ENCODE measurements at places on chromosomes 16 and 17.

DNA sequence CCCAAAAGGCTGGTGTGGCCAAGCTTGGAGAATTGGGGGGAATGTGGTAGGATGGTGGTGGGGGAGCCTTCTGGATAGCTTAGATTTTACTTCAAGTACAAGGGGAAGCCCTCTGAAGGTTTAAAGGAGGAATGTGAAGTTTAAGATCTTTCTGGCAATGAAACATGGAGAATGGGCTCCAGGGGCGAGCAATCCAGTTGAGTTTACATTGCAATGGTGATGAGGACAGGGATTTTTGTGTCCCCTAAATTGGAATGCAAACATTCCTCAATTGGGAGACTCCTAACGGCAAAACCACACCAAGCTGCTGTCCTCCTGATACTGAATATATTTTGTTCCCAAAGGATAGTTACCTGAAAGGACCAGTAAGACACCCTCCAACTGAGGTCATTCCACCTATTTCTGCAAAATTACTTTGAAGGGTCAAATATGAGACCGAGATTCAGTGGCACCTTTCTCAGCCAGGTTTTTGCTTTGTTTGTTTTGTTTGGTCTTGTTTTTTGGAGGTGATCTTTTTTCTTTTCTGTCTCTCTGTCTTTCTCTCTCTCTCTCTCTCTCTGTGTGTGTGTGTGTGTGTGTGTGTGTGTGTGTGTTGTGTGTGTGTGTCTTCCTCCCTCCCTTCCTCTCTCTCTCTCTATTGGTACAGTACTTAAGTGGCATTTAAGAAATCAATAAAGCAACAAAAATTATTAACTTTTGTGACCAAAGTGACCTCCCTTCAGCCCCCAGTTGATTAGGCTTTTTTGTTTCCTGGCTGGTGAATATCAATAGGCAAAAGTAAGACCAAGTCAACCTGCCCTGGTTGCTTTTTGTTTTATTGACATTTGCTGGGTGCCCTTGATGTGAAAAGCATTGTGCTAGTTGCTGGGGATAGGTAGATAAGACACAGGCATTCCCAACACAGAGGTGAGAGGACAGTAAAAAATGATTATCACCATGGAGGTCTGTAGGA, 16.4 kb upstream of the TAT start:
- no peak for ATAC-seq

- no peak for ATAC-seq
These were observed 151.8 kb downstream of the PITPNC1 start for GRCh38 chr17:67528751-67529436.

DNA sequence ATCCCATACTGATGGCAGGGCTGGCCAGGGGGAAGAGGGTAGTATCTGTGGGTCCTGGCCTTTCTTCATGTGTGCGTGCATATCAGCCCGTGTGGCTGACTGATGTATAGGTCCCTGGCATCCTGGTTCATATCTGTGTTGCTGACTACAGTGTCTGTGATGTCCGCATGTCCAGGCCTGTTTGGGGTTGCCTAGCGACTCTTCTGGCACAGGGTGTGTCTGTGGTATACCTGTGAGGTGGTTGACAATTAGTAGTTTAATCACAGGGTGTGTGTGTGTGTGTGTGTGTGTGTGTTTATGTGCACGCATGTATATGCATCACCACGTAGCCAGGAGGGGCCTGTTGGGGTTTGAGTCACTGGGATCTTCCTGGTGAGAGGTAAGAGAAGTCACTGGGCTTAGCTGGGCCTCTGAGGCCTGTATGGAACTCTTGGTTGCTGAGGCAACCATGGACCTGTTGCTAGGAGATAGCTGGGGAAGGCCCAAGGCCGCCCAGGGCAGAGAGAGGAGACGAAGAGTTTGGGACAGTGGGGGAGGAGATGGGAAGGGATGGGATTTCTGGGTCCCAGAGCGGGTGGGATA, 603 bp upstream of the TMEM95 start:
- ATAC-seq, result peak; percentile 59

- ATAC-seq, result no peak
These were observed 93.1 kb downstream of the RTN4RL1 start for GRCh38 chr17:1931844-1932579.

DNA sequence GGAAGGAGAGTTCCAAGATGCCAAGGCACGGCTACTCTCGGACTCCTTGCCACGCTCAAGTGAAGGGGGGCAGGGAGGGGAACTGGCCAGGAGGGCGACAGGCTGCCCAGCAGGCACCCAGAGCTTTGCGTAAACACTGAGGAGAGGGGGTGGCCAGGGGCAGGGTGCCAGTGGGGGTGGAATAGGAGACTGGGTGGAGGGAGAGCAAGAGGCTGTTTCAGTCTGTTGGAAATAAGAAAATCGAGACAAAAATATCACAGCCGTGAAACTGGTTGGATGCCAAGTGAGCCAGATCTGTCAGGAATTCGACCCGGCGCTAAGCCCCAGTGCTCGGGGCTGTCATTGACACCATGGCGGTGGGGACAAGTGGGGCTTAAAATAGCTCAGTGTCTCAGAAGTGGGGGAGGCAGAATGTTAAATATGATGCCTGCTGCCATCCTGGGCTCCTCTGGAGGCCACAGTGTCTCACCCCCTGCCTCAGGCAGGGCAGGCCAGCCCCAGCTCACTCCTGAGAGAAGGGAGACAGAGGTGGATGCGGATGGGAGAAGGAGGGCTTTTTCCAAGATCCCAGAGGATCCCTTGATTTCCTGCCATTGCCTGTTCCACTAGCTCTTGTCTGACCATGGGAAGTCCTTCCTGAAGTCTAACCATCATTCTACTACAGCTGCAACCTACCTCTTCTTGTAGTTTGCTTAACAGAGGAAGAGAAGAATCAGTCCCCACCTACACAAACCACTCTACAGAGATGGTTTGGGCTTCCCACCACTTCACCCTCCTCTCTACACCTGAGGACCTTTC, 9.5 kb downstream of the PNMT start:
- ATAC-seq, result no peak

DNA sequence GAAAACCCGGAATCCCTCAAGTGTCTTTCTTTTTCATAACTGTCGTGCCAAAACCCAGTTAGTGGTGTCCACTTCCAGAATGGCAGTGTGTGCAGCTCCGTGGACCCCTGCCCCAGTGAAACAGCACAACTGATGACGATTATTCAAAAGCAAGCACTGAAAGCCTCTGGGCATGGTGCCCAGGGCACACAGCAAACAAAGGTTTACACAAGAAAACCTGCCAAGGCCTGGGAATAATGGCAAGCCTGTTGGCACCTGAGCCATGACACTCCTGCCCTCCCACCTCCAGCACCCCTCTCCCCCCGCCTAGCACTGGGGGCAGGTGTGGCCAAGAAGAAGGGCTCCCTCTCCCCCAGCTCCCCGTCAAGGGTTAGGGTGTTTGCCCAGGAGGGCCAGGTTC, 2.8 kb downstream of the PKMYT1 start:
- no peak for ATAC-seq

DNA sequence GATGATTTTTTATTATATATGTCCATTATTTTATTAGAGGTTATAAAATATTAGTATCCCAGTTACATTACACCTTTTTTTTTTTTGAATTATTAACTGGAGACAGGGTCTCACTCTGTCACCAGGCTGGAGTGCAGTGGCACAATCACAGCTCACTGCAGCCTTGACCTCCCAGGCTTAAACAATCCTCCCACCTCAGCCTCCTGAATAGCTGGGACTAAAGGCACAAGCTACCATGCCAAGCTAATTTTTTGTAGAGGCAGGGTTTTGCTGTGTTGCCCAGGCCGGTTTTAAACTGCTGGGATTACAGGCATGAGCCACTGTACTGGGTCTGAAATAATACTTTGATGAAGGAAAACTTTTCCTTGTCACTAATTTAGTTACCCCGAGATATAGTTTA, 63.6 kb downstream of the VMP1 start:
- no peak for ATAC-seq

GRCh38 chr16:81553080-81553813, 108.6 kb downstream of the CMIP start:
- ATAC-seq, result no peak

- peak; percentile 20 for ATAC-seq
These were observed 29.4 kb downstream of the TBCD start for GRCh38 chr17:82780971-82781893.

GRCh38 chr17:71926746-71927398, 193.9 kb upstream of the SOX9 start:
- no peak for ATAC-seq

- no peak for ATAC-seq
These were observed 164.7 kb downstream of the MSI2 start for GRCh38 chr17:57420734-57421717.

DNA sequence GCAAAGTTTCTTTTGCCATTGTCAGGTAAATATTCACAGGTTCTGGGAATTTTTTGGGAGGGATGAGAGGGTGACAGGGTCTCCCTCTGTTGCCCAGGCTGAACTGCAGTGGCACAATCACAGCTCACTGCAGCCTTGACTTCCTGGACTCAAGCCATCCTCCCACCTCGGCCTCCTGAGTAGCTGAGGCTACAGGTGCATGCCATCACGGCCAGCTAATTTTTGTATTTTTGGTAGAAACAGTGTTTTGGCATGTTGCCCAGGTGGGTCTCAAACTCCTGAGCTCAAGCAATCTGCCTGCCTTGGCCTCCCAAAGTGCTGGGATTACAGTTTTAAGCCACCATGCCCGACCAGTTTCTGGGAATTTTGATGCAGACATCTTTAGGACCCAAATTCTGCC, 53.0 kb downstream of the IQCK start:
- no peak for ATAC-seq

DNA sequence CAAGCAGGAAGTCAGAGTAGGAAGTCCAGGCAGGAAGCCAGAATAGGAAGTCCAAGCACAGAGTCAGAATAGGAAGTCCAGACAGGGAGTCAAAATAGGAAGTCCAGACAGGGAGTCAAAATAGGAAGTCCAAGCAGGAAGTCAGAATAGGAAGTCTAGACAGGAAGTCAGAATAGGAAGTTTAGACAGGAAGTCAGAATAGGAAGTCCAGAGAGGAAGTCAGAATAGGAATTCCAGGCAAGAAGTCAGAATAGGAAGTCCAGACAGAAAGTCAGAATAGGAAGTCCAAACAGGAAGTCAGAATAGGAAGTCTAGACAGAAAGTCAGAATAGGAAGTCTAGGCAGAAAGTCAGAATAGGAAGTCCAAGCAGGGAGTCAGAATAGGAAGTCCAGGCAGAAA, 105.3 kb upstream of the C16orf82 start:
- ATAC-seq, result no peak

- no peak for ATAC-seq
These were observed 125.5 kb downstream of the ZNF18 start for GRCh38 chr17:11871773-11872172.

GRCh38 chr17:38596651-38597050, 9.1 kb downstream of the SRCIN1 start:
- ATAC-seq, result no peak

DNA sequence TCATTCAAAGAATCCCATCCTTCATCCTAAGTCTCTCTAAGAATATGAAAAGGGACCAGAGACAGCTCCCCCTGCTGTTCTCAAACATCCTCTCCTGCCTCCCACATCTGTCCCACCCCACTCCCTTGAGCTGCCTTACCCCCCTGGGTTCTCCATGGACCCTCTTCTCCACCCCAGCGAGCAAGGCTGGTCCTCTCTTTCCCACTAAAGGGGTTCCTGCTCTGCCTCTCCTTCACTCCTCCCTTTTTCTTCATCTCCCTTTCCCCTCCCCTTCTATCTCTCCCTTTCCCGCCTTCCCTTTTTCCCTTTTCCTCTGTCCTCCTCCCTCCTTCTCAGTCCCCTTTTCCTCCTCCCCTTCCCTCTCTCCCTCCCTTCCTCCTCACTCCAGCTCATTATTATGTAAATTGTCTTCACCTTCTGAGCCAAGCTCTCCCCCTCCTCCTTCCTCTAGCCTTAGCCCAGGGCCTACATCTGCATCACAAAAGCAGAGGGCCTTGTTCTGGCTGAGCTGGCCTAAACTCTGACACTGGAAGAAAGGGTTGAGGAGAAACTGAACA, 90.0 kb downstream of the GNAO1 start:
- ATAC-seq, result no peak

DNA sequence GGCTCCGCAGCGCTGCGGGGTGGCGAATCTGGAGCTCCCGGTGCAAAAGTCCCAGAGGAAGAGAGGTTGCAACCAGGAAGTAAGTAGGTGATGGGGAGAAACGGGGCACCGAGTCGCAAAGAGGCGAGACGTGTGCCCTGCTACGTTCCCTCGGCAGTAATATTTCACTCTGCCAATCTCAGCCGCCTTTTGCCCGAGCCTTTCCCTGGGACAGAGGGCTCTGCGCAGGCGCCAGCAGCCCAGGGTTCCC, at the start of gene NR1D1:
NR1D1 (minus strand) TSS at position 171 of the 250 bp plus-strand sequence. CDS start 495 bp downstream, outside the sequence.
- ATAC-seq, result no peak

DNA sequence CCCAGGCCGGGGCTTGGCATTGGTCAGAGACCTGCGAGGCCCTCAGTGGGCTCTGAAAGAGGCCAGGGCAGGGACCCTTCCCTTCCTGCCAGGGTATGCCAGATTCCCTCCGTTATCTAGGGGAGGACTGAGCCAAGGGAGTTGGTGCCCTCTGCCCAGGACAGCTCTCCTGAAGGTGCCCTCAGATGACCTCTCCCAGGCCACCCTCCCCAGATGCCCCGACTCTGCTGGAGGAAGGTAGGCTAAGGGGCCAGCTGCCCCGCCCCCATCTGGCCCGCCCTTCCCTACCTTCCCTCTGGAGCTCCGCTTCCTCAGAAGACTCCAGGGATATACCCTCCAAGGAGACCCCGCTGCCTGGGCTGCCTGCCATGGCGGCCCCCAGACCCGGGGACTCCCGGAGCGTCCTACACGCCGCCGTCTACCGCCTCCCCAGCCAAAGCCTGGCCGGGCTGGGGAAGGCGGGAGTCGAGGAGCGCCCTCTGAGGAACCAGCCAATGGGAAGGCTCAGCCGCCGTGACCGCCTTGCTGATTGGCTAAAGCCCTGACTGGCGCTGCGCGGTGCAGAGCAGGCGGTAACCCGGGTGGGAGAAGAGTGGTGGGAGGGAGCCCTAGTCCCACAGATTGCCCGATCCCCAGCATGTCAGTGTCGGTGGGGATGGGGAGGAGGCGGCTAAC, 7.0 kb downstream of the MPP2 start:
- peak; percentile 100 for ATAC-seq

DNA sequence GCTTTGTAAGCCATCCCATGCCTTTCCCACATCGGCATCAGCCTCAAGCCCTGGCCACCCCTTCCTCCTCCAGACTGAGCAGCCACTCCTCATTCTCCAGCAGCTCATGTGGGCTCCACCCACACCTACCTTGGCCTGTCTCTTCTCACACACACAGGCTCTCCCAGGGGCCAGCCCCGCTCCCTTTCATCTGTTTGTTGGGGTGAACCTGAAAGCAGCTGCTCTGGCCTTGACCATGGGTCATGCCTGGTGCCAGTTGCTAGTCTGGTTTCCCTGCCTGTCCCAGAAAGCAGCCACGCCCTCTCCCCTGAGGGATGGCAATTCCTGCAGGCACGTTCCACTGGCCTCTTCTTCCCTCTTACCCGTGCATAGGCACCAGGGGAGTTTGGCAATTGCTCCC, 11.4 kb upstream of the TMEM238L start:
- no peak for ATAC-seq

Measured in activated T-helper 17 cell treated with anti-CD3 and anti-CD28 coated beads, Interleukin-2, amount 50 U/mL, for 72 hours (primary cell).